ENCODE measurements at places on chromosomes 16 and 17. TPM values are rescaled to one million over a fixed set of nuclear protein-coding genes. Genes with fewer than 3 reads are reported as not detected.

The TUBB3 gene
- 135 TPM for total RNA-seq

The SLC9A5 gene
- 1.8 TPM for total RNA-seq

The NUP88 gene
- 192 TPM for total RNA-seq

The ACSM3 gene
- 2.2 TPM for total RNA-seq

The HBQ1 gene
- total RNA-seq, result not detected

The NACA2 gene
- total RNA-seq, result not detected

The NHERF2 gene
- total RNA-seq, result 41.8 TPM

The TP53TG3C gene
- 3.5 TPM for total RNA-seq

The EVI2B gene
- total RNA-seq, result not detected

The DNAH17 gene
- total RNA-seq, result 1.7 TPM

The UTS2R gene
- total RNA-seq, result not detected

The PPL gene
- 0.27 TPM for total RNA-seq

The EPN3 gene
- not detected for total RNA-seq

The PVALEF gene
- total RNA-seq, result not detected
